ENCODE measurements at places on chromosomes 13 and 19.

GRCh38 chr19:6577476-6578125 lies 13.3 kb downstream of the CD70 start:
- no peak for DNase-seq

DNA sequence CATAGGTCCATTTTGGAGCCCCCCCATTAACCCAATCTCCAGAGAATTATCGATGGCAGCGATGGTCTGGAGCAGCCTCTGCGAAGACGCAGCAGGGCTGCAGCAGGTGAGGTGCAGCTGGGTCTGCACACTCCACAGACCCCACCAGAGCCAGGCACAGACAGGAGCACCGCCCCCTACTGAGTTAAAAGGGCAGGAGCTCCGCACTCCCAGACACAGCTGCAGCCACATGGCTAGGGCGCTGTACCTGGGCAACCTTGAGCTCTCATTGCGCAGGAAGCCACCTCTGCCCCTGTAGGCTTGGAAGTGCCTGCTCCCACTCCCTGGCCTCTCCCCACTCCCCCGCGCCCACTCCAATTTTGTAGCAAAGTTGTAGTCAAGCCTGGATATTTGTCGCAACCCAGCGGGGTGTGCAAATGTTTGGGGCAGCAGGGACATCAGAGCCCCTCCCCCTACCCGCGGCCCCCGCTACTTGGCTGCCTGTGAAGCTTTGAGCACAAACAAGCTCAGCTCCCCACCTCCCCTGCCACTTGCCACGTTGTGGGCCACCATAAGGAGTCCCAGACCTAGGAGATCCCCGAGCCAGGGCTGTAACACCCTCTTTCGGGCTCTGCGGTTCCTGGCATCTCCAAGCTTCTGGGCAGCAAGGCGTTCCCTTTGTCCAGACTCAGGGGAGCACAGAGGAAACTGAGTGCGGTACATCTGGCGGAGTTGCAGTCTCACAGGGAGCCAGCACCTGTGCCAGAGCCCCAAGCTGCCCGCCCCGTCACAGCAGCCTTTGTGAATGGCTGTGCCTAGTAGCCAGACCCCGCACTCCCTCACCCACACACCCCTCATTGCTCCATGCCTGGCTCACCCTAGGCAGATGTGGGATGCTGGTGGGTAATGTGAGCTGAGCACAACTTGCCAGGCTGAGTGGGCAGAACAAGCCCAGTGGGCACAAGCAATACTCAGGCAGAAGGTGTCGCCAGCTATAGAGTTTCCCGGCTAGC lies 949.7 kb upstream of the SLITRK1 start:
- DNase-seq: no peak

- no peak for DNase-seq
Measured at GRCh38 chr13:23667750-23668149, 97.5 kb downstream of the TNFRSF19 start.

DNA sequence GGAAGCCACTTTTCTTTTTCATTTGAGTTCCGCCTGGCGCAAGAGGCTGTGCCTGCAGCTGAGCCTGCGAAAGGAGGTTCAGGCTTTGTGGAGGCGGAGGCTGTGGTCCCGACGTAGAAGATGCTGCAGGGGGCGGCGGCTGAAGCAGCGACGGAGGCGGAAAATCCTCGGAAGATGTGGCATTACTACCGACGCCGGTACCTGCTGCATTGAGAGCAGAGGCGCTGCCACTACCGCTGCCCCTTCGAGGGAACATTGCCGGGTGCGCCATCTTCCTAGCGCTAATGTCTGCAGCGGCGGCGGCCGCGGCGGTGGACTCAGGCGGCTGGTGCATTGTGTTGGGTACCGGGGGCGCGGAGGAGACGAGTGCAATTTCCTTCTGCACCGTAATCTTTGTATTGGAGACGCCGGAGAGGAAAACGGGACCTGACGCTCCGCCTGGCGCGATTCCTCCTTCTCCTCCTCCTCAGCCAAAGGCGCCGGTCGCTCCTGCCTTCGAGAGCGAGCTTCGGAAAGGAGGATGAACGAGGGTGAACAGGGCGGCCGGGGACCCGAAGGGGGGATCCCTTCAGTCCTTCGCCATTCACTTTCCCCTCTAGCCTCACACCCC lies at the start of gene TSC22D1:
Gene TSC22D1, minus strand, starts transcription at position 590 of the 610 bp plus-strand sequence. Its CDS starts 256 bp downstream, at position 334.
- DNase-seq: no peak

GRCh38 chr19:42091742-42092141 lies 15.8 kb downstream of the ZNF574 start:
- DNase-seq: no peak

- no peak for DNase-seq
Measured at GRCh38 chr19:18336121-18336520, 4.3 kb upstream of the PGPEP1 start.

- DNase-seq: no peak
Measured at GRCh38 chr19:43306097-43306496, 36.8 kb upstream of the PSG9 start.

GRCh38 chr13:99731747-99732146 lies 230.5 kb downstream of the TM9SF2 start:
- no peak for DNase-seq

DNA sequence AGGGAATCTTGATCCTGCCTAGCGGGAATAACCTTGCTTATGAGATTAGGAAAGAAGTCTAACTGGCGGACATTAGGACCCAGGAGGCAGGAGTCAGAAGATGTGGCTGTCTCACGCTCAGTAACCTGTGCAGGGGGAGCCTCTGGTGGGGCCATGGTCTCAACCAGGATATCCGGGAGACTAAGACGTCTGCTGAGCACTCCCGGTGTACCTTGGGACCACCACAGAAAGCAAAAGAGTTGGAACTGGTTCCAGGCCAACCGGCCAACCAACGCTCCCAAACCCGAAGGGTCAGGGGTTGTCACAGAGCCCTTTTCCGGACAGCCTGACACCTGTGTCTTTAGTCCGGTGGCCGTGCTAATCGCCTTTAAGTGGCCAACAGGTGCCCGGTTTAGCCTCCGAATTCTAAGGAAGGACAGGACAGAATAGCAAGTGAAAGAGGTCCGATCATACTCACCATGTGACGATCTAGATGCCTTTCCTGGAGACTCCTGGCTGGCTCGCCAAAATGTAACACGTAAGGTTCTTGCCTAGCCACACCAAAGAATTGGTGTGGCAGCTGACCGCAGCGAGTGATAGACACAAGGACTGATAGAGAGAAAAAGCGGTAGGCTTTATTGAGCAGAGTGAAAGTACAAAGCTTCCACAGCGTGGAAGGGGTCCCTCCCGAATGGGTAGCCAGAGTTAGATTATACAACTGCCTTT lies 103.9 kb upstream of the DIAPH3 start:
- no peak for DNase-seq

DNA sequence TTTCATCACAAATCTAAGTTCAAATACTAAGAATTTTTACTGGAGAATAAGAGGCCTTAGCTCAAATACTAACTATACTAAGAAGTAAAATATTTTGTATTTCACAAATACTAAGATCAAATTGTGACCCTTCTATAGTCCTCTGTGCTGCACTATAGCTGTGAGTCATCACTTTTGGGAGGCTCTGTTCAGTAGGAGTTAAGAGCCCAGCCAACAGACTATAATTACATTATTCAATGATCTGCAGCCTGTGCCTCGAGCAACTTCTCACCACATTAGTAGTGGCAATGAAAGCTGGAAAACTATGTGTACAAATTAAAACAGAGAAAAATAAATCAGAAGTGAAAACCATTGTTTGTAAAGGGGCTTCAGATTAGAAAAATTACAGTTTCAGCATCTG lies 147.3 kb upstream of the GPC6 start:
- no peak for DNase-seq

GRCh38 chr13:47869776-47870175 lies 131.3 kb downstream of the SUCLA2 start:
- DNase-seq: no peak

GRCh38 chr19:58356766-58357480 lies 3.6 kb upstream of the A1BG start:
- no peak for DNase-seq

DNA sequence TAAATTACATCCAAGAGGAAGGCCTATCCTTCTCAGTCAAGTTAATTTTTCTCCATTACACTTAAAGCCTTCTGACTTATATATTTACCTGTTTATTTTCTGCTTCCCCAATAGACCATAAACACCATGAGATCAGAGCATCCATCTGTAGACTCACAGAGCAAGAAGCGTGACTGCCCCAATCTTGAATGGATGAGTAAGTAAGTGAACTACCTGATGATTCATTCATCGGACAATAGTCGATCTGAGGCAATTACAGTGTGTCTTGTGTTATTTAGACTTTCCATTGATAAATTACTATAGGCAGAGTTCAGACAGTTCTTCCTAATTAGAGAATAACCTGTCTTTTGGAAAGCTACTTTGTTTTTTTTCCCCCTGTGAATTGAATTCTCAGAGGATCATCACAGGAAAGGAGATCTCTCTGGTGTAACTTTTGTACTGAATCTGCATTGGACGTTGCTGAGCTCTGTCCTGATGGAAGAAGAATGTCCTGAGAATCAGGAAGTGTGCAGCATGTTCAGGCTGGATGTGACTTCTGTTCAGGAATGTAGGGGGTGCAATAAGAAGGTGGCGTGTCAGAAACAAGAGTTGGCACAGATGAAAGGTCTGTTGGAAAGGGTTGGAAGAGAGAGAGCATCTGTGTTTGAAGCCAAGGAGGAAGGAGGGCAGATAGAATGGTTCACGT lies 367.0 kb downstream of the NALCN start:
- no peak for DNase-seq

DNA sequence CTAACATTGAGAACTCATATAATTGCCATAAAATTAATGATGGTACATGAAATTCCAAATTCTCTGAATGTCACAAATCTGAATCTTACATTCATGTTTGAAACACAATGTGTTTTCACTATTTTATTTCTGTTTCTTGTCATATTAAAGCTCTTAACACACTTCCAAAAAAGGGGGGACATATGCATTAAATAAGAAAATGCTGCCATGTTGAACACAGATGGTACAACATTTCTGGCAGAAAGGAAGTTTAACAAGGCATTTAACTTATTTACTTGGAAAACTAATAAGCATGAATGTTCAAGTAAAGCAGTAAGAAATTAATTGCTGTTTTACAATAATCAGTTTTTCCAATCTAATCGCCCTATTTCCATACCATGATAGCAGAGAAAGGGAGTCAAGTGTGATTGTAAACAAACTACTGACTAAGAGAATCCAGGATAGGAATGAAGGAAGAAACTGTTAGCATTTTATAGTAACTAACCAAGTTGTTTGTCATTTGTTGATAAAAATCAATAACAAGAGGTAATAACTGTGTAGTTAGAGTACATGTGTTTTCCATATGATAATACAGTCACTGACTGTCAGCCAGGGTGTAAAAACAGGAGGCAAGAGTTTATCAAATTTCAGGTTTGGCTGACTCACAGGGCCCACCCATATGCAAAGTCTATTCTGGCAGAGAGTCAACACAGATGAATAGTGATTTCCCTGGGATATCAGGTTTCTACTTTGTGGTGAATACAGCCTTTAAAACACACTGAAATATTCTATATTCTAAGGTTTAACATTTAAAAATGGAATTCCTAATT lies 5.7 kb upstream of the FOXO1 start:
- no peak for DNase-seq

- DNase-seq: no peak
Measured at GRCh38 chr19:6464070-6464873, at the start of gene CRB3. Gene CRB3 (plus strand): TSS chr19:6464271. CDS start chr19:6464702, 431 bp downstream.

DNA sequence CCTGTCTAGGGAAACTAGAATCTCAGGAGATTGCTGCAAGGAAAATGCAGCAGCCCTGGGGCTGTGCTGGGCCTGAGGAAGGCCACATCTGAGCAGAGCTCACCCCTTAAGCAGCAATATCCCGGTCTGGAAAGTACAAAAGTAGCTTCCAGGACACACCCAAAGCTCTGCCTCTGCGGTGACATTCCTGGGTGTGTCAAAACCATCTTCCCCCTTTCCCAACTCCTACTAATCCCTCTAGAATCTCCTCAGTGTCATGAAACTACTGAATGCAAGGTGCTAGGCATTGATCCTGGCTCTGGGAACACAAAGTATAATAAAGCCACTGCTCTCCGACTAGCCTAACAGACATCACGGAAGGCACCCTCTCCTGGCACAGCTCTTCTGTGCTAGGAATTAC lies 5.0 kb downstream of the PBX4 start:
- no peak for DNase-seq

GRCh38 chr13:105638426-105638825 lies 897.0 kb downstream of the EFNB2 start:
- no peak for DNase-seq

DNA sequence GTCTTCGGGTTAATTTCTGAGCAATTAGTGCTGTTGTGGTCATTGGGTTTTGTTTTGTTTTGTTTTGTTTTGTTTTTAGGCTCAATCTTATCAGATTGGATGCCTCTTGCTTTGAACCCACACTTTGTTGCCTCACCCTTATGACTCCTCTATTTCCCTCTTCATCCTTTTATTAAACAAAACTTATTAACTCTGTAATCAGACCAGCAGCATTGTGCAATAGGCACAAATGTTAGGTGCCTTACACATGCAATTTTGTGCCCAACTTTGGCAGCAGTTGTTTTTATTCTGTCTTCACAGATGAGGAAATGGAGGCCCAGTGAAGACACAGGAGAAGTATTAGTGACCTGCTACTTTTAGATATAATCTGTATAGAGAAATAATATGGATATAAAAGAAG lies 377.7 kb downstream of the KCNRG start:
- no peak for DNase-seq

- no peak for DNase-seq
Measured at GRCh38 chr13:99265821-99266426, 7.7 kb upstream of the GPR18 start.

- no peak for DNase-seq
Measured at GRCh38 chr19:38093587-38093986, 130.4 kb downstream of the DPF1 start.

DNA sequence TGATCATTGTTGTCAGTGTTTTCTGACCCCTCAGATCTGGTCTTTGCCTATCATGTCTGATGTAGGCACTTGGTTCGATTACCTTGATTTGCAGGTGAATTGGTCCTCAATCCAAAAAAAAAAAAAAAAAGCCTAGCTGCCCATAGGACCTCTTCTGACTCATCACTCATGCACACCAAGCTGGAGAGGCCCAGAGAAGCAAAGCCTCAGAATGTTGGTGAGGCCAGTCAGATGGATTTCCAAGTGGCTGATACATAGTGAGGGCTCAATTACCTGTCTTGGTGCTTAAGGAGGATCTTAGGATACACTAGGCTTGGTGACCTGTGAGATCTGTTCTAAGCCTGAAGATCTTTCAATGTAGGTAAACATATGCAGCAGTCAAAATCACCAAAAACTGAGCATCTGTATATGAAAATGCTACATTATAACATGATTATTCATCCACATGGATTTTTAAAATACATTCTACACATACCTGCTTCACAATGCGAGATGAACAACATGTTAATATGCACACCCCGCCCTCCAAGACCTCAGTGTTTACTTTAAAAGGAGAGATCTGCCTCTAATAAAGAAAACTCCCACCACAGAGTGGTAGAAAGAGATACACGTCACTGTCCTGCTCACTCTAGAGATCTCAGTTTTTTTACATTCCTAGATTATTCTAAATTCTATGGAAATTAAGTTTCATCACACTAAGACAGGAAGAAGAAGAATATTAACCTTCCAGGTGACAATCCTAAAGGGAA lies 79.9 kb upstream of the RAP2A start:
- no peak for DNase-seq

DNA sequence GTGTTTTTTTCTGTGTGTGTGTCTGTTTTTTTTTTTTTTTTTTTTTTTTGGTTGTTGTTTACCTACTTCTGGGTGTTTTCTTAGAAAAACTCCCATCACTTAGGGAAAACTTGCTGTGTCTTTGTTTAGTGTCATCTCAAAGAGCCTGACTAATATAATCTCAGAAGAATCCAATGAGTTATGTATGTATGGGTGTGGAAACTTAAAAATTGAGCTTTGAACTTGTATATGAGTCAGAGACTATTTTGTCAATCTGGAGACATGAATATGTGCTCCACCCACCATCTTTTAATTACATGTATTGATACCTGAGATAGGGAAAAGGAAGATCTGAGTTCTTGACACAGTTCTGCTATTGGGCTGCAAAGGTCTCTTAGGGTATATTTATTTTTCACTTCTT lies 140.7 kb upstream of the SPRY2 start:
- no peak for DNase-seq

Data from vagina (tissue), 2 donors.